Fibroblast of pulmonary artery (primary cell): ENCODE measurements at places on chromosomes 6 and 20.

DNA sequence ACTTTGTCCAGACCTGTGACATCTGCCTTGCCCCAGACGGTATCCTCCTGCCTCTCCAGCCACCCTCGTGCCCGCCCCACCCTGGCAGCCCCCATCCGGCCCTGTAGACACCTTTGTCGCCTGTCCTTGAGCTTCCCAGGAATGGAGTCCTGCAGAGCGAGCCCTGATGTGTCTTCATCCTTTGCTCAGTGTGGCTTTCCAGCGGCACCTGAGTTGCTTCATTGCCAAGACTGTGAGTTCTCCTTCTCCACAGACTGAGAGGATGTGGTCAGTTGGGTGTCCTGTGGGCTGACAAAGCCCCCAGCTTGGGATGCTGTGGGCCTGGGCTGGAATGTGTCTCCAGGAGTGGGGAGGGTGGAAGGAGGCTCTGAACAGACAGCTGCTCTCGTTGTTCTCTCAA is 1.7 kb upstream of the CST4 start:
- no peak for DNase-seq

GRCh38 chr6:154156135-154156896 is 117.3 kb downstream of the OPRM1 start:
- DNase-seq, result peak; percentile 46

DNA sequence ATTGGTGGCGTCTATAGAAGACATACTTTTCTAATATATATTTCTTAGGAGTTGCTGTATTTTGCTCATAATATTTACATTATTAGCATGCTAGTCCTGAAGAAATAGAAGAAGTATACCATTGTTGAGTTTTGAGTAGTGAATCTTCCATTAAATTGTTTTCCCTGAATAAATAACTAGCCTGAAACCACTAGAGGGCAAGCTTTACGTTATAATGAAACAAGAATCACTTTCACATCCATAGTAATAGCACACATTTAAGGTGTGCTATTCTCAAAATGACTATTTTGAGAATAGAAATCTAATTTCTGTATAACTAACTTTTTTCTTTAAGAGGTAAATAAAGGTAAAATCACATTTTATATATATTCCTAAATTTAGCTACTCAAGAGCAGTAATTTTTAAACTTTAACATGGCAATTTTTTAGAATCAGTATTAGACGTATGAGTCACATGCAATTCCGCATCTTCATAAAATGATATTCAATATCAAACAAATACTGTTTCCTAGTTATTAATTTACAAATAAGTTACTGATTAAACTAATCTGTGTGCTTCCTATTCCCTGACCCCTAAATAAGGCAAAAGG is 213.2 kb upstream of the MANEA start:
- peak; percentile 20 for DNase-seq

- no peak for DNase-seq
Measured at GRCh38 chr6:91428953-91429560, 842.2 kb upstream of the MAP3K7 start.

DNA sequence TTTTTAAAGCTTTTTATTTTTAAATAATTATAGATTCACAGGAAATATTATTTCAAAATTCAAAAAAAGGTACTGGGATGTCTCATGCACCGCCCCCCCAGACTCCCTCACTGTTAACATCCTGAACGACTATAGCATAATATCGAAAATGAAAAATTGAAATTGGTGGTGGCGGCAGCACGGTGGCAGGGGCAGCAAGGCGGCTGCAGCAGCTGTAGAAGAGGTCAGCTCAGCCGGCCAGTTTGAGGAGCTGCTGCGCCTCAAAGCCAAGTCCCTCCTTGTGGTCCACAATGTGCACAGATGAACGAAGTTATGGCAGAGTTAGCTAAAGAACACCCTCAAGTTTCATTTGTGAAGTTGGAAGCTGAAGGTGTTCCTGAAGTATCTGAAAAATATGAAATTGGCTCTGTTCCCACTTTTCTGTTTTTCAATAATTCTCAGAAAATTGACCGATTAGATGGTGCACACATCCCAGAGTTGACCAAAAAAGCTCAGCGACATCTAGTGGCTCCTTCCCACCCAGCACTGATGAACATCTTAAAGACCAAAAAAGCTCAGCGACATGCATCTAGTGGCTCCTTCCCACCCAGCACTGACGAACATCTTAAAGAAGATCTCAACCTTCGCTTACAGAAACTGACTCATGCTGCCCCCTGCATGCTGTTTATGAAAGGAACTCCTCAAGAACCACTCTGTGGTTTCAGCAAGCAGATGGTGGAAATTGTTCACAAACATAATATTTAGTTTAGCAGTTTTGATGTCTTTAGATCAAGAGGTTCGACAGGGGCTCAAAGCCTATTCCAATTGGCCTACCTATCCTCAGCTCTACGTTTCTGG is 100.8 kb downstream of the FAM217A start:
- DNase-seq, result peak; percentile 94

DNA sequence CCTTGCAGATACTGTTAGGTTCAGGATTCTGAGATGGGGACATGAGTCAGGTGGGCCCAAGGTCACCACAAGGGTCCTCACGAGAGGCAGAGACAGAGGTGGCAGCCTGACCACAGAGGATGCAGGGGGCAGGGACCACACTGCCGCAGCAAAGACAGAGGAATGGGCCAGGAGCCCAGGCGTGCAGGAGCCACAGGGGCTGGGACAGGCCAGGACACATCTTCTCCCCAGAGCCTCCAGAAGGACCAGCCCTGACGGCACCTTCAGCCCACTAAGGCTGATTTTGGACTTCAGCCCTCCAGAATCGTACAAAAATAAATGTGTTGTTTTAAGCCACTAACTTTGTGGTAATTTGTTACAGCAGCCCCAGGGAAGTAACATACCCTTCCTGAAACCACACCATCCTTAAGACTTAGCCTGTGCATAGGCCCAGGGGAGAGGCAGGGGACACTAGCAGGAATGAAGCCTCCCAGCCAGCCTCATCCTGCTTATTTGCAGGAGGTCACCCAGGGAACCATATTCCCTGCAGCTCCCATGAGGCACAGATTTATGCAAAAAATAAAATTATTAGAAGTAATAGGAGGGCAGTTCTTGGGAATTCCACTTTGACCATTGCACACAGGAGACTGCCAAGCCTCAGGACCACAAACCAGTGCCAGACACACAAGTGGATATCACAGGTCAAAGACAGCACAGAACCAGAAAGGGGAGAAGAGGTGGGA is 119.3 kb upstream of the CST7 start:
- no peak for DNase-seq

GRCh38 chr6:14406614-14407331 is 289.2 kb downstream of the CD83 start:
- DNase-seq, result no peak

- DNase-seq, result peak; percentile 27
Measured at GRCh38 chr6:46053039-46053933, 37.6 kb upstream of the CLIC5 start.

- DNase-seq, result no peak
Measured at GRCh38 chr6:10205120-10205519, 209.8 kb downstream of the TFAP2A start.

GRCh38 chr6:146032387-146032786 is 3.5 kb downstream of the GRM1 start:
- no peak for DNase-seq

- DNase-seq, result no peak
Measured at GRCh38 chr6:37354526-37355384, 972 bp downstream of the RNF8 start.

DNA sequence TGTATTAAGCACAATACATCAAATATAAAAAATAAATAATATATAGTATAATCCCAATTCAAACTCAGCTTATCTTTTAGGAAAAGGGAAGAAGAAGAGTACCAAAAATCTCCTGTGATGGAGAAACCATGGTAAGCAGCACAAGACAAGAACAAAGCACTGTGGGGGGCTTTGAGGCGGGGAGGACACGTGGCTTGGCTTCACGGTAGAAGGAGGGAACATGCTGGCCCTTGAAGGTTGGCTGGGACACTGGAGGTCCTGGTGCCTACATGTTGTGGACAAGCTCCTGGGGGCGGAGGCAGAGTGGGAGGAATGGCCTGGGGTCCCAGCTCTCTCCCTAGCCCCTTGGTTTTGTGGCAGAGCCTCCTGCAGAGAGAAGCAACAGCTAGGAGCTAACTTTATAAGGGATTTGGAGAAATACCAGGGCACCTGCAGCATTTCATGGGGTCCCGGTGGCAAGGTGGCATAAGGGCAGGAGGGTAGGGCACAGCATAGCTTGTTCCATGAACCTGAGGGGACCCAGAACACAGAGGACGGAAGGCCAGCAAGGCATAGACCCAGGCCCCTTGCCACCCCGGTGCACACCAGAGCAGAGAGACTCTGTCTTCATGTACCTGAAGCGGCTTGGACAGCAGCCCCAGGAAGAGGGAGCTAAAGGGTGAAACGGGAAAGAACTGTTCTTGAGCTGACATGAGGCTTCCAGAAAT is 72.0 kb downstream of the LY86 start:
- DNase-seq, result no peak

DNA sequence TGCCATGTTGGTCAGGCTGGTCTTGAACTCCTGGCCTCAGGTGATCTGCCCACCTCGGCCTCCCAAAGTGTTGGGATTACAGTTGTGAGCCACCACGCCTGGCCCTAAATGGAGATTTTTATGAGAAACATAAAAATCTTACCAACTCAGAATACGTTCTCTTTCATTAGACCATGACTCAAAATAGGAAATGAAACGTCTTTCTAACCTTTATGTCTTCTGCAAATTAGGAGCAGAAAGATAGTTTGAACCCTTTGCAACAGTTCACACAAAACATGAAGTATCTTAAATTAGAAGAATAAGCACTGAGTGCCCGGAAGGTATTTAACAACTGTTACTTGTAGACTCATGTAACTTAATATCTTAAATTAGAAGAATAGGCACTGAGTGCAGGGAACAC is 48.3 kb downstream of the AHI1 start:
- no peak for DNase-seq

DNA sequence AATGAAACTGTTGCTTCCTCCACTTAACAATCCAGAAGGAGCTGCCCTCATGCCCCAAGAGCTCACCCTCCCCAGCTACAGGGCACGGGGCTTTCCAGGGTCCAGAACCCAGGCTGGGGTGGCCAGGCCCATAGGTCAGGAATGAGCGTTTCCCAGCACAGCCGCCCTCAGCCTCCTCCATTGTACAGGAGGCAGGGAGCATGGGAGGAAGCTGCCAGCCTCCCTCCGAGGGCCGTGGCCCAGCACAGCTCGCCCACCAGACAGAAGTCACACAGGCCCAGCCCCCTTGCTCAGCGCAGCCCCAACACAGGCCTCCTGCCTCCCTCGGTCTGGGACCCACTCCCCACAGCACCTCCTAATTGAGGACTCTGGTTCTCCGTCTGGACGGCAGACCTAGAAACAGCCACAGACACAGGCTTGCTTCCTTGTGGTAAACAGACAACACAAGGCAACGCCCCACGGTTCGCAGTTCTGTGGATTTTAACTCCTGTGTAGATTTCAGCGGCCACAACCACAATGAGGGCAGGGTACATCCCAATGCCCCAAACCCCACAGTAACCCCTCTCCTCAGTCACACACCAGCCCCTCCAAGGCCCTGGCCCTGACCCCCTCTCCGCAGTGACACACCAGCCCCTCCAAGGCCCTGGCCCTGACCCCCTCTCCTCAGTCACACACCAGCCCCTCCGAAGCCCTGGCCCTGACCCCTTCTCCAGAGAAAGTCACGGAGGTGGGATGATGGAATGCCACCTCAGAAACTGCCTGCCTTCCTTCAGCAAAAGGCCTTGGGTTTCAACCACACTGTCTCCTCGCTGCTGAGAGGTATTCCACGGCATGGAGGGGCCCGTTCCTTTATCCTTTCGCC is 173.5 kb downstream of the DLL1 start:
- DNase-seq, result no peak

DNA sequence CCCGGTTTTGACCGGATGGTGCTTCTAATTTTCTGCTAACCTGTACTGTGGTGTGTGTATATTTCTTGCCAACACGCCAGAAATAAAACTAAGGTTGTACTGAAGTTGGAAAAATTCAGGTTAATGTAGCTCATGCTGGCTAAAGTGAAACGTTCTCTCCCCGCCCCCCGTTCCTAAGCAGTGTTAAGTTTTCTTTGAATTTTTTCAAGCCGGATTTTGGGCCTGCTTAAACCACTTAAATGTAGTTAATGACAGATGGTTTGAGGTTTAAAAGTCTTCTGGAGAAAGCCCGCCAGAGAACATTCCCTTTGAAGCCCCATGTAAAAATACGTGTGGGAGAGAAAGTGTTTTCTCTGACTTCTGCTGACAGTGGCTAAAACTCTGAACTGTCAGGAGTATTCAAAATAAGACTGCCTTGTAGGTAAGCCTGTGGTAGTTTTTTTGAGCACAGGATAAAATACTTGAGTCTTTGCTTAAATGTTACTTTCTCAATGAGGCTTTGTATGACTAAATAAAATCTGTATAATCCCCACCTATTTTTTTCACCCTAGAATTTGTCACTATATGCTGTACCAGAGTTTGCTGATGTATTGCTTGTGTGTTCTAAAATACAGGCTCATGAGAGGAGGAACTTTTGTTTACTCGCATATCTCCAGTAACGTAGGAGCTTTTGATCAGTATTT is 101.3 kb downstream of the OR2B2 start:
- no peak for DNase-seq

DNA sequence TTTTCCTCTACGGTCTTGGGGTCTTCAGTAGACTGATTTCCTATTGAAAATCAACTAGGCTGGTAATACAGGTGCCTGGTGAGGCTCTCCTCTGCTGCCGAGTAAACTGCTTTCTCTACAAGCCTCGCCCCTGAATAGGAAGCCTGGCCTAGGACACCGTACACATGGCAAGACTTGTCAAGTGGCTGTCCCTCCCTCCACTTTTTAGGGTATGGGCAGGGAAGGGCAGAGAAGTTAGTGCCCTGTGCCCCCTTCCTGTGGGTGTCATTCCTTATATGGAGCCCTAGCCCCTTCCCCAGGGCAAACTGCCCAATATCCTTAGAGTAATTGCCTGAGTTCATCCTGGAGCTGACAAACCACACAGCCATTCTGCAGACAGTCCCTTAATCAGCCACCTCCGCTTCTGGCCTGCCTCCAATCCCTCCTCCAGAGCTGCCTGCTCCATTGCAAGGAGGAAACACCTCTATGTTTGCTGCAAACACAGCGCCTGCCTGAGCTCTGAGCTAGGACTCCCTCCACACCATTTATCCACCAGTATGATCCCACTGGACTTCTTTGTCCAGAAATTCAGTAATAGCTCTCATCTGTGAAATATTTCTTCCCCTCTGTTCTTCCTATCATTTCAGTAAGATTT is 93.1 kb downstream of the CHD6 start:
- DNase-seq, result peak; percentile 56

DNA sequence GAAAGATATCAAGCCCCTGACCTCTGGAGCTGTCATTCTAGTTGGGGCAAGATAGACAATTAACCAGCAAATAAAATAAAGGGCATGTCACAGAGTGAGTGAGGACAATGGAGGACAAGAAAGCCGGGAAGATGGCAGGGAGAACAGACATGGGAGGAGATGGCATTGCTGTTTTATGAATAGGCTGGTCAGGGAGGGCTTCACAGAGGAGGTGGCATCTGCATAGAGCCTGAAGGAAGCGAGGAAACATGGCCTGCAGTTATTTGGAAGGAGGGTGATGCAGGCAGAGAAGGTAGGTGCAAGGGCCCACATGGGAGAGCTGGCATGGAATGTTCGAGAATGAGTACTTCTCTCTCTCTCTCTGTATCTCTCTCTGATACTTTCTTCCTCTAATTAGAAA is 63.7 kb downstream of the EFCAB8 start:
- DNase-seq, result no peak
